ENCODE measurements at places on chromosomes 16 and 17.

- DNase-seq = no peak
These were observed 167.8 kb upstream of the ASIC2 start for GRCh38 chr17:33460781-33461450.

DNA sequence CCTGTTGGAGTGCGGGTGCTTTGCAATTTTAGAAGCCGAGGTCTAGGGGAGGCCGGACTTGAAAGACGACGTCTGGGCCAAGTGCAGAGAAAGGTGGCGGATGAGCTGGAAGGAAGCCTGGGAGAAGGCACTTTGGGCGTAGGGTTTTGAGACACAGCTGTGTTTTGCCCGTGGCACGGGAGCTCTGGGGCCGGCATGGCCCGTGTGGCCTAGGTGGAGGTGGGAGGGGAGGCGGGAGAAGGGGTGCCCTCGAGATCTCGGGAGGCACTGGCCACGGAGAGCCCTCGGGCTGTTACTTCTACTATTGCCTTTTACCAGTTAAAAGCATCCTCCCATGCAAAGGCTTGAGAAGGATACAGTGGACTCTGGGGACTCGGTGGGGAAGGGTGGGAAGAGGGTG is 161.9 kb downstream of the FOXL1 start:
- DNase-seq = no peak

GRCh38 chr16:64470916-64471315 is 650.9 kb downstream of the CDH11 start:
- no peak for DNase-seq

- DNase-seq = no peak
These were observed 524 bp downstream of the IQCK start for GRCh38 chr16:19718624-19718965.

DNA sequence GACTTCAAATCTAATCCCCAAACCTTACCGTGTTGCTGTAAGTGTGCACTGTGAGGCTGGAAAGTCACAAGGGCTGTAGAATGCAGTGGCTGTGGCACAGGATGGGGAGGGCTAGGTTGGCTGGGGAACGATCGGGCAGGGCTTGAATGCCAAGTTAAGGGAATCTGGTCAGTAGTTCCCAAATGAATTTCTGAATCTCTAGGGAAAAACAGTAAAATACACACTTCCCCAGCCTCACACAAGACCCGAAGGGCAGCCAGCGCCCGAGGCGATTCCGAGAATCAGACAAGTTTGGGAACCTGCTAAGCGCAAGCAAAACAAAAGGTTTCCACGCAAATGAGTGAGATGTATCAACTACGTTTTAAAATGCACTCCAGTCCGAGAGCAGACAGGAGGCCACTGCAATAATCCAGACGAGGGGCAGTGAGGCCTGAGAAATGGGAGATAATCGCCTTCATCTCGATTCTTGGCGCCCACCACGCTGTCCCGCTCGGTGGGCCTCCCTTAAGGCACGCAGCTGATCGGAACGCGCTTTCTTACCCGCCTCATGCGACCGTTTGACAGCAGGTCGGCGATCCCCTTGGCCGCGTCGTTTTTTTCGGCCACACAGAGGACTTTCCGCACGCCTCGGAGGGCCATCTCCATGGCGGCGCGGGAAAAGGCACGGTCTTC is 599 bp downstream of the TOP3A start:
- no peak for DNase-seq

- no peak for DNase-seq
These were observed 347.0 kb downstream of the WWOX start for GRCh38 chr16:78446486-78446885.

DNA sequence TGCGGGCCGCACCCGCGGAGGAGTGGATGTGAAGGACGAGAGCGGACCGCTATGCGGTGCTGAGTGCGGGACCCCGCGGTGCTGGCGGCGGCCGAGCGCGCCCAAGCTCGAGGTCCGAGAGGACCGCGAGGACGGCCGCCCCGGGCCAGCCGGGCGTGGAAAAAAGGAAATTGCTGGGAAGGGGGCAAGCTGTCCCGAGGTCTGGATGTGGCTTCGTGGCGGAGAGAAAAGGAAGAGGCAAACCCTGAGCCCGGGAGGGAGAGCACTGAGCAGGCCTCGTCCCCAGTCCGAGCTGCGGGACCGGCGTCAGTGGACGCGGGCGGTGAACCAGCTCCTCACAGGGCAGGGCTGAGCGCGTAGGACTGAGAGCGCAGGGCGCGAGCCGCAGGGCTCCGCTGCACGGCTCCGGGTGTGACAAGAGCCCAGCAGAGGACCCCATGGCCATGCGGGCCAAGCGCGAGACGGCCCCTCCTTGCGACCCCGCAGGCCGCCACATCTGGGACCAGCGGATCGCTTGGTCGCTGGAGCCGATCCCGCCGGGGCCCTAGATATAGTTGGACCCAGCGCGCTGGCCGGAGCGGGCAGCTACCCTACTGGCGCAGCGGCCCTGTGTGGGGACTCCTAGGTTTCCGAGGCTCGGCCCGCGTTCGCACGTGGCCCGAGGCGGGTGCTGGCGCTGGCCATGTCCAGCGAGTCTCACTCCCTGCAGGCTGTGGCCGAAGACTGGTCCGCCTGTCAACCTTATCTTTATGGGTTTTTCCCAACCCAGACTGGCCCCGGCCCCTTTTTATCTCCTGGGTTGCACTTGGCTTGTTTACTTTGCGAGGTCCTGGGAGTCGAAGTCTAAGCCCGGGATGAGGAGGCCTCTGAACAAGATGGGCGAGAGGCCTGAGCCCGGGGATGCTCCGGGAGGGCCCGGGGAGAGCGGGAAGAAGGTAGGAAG is 2.4 kb downstream of the TBX4 start:
- no peak for DNase-seq

DNA sequence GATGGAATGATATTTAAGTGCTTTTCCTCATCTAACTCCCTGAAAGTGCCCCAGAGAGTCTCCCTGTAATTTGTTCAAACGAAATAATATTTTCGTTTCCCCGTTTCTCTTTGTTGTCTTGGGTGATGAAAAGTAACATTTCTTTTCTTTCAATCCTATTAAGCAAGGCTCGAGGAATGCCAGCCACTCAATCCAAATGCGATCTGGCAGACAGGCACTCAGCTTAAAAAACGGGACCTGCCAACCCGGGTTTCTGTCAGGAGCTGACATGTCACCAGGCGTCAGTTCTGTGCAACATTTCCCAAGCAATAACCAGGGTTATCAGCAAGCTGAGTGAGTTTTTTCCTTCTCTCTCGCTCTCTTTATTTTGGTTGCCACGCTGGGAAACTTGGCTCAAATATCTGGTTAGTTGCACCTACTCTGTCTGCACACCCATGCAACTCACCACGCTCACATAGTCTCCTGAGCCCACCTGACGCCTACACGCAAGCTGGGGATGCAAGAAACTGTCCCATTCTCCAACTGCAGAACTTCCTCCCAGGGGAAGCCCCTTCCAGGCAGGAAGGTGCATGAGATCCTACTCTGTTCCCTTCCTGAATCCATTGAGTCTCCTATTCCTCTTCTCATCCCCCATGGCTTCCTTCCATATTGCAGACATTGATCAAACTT is 208.2 kb downstream of the C16orf78 start:
- DNase-seq = no peak

DNA sequence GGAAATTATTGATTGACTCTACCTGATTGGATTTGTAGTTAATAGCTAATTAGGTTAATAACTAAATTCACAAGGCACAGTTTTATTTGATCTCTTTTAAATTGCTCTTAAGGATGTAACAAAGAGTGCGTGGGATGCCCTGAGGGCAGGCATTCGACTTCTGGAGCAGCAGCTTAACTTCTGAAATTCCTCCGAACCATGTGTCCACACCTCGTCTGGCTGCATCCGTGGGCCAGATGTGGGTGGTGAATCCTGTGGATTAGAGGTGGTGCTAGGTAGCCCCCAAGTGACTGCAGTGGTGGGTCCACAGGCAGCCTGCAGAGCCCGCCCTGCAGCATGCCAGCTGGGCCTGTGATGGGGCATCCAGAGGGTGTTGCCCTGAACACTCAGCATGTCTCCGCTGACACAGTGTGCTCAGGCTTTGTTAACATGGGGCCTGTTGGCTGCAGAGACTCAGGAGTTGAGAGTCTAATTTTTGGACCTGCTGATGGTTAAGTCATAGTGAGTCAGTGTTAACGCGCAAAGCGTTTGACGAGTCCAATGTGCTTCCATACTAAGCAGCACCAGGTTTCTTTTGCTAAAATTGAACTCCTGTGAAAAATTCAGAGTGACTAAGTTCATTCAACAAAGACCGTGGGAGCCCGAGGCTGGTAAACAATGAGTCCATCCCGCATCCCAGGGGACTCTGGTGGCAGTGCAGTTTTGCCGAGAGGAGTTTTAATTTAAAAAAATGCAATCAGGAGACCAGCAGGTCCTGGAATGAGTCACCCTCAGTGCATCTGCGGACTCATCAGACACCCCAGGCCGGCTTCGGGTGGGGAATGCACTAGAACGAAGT is 3.8 kb upstream of the NPB start:
- no peak for DNase-seq

- no peak for DNase-seq
These were observed 8.3 kb downstream of the IRX5 start for GRCh38 chr16:54939029-54939346.

GRCh38 chr16:72092832-72093447 is 480 bp downstream of the TXNL4B start:
- DNase-seq = no peak

- DNase-seq = peak; percentile 70
These were observed at the start of gene MSL1 for GRCh38 chr17:40121181-40122135. Gene MSL1 (plus strand): TSS chr17:40121971. CDS start chr17:40122613, 642 bp downstream.

DNA sequence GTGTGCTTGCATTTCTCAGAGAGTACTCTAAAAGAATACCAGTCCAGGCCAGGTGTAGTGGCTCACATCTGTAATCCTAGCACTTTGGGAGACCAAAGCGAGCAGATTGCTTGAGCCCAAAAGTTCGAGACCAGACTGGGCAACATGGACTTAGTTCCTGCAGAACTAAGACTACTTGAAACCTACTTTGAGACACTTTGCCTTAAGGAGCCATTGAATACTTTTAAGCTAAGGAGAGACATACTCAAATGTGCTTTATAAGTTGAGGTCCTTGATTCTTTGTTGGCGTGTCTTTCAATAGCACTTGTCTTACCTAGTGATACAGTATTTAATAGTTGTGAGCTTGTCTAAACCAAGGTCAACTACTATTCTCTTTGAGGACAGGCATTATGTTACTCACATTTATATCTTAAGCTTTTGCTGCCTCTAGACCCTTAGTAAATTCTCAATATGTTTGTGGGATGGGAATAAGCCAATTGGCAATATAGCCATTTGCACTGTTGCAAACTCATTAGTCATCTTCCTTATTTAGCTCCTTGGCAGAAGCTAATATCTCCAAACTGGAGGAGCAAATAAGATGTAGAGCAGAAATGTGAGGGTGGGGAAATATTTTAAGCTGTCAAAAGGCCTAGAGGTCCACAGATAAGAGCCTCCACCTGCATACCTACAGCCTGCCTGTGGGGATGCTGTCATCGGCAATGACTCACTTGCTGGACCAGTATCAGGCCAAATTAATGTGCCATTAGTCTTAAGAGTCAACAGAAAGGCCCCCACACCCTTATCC is 16.3 kb downstream of the SCPEP1 start:
- DNase-seq = no peak

DNA sequence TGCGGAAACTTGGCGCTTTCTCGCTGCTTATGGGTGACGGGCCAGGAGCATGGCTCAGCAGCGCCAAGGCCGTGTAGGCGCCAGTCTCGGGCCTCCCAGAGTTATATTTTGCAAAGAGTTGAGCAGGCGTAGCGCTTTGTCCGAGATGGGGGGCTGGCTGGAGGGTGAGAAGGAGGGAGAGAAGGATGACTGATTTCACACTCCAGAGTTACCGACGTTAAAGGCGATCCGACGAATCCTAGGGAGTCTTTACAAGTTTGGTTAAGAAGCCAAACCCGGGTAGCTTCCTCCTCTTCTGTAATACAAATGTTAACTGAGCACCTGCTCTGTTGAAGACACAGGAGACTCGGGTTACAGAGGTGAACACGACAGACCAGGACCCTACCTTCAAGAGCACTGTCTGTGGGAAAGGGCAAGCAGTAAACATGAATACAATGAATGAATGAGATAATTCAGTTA is 782 bp downstream of the POLR2A start:
- no peak for DNase-seq

- DNase-seq = no peak
These were observed 4.1 kb downstream of the DHODH start for GRCh38 chr16:72012607-72013006.

DNA sequence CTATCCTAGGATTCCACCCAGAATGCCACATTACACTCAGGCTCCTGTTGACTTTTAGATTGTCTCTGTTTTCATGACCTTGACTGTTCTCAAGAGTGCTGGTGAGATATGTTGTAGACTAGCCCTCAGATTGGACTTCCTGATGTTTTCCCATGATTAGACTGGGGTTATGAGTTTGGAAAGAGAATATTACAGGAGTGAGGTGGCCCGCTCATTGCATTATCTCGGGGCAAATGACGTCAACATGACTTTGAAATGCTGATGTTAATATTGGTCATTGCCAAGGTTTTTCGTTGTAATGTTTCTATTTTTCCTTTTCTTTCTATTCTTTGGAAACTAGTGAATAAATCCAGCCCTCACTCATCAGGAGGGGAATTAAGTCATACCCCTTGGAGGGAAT is 355.7 kb upstream of the MON1B start:
- no peak for DNase-seq

DNA sequence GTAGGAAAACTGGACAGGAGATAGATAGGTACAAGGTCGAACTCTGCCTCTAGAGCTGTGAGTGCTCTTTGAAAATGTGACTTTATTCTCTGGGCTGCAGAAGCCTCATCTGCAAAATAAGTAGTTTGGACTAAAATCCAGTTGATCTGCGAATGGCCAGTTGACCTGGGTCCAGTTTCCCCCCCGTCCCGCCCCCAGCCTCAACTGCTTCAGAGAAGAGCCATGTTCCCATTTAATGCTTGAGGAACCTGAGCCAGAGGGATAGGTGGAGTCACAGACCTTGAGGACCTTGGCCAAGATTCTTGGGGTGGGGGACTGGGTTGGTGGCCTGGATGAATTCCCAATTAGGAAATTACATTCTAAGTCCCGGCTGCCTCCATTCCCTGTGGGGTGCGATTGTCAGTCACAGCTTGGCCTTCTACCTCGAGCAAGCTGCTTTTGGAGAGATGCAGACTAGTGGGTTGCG is 14.1 kb downstream of the TBX2 start:
- DNase-seq = no peak

DNA sequence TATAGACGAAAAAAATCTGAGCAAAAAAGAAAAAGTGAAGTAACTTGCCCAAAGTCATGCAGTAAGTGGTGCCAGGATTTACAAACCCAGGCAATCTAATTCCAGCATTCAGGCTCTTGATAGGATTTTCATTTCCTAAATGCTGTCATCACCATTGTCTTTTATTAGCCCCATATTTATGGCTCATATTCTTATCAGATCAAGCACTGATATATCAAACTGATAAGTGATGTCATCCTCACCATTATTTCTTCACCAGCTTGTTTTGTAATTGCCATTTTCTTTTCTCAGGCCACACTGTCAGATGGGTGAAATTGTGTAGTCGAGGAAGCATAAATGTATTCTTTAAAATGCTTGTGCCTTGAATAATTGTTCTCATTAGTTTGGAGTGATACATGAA is 1.3 kb downstream of the RAD51C start:
- DNase-seq = no peak

GRCh38 chr17:74408815-74409214 is 23.1 kb upstream of the GPRC5C start:
- no peak for DNase-seq

- no peak for DNase-seq
These were observed 126.6 kb downstream of the C16orf95 start for GRCh38 chr16:87190288-87191230.

All from stimulated activated CD4-positive, alpha-beta T cell treated with anti-CD3 and anti-CD28 coated beads, Interleukin-15, amount 100 ng/mL, for 48 hours (primary cell).